ENCODE measurements at places on chromosomes 6 and 20.
A peak's percentile ranks its signal among the peaks of the same experiment; 100 is the strongest.

GRCh38 chr6:72974276-72974675 lies 251.0 kb downstream of the KHDC1L start:
- DNase-seq, result no peak

GRCh38 chr6:17938901-17939300 lies 48.5 kb downstream of the KIF13A start:
- DNase-seq, result no peak

DNA sequence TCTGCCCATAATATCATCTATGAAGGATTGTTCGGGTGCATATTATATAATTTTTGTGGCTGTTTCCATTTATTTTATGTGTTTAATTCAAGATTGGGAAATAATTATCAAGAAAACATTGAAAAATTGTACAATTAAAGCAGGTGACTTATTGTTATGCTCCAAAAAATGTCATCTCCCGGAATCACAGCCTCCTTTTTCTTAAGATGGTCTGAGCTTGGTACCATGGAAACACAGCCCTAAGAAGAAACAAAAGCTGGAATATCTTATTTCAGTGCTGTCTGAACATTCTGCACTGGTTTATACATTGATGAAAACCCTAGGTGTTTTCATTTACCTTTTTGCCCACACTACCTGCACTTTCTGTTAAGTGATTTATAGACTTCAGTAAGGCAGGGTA lies 367.2 kb downstream of the ARHGAP18 start:
- DNase-seq, result no peak

DNA sequence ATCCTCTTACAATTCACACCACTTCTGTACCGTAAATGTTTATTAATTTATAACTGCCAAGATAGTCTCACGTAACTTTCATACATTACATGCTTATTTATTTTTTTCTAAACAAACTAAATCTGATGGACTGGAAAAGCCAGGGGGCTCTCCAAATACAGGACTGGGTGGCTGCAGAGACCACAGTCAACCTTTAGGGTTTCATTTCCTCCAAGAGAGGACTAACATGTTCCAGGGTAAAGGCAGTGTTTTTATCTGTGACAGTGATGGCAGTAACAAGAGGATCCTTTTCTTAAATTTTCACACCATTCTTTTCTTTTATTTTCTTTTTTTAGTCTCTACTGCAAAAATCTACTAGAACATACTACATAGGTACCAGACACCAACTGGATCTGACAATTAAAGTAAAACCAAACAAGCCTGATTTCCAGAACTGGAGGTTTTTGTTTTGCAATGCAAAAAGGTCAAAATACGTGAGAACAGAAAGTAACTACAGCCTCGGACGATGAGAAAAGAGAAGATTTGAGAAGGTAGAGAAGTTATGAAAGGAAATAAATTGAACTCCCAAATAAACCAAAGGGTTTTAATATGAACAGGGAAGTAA lies 1.2 kb downstream of the LMBRD1 start:
- DNase-seq, result no peak

- no peak for DNase-seq
Measured at GRCh38 chr20:50467718-50468356, 42.3 kb upstream of the PTPN1 start.

GRCh38 chr20:38805958-38806854 lies 709 bp downstream of the PPP1R16B start:
- DNase-seq, result peak; percentile 26

DNA sequence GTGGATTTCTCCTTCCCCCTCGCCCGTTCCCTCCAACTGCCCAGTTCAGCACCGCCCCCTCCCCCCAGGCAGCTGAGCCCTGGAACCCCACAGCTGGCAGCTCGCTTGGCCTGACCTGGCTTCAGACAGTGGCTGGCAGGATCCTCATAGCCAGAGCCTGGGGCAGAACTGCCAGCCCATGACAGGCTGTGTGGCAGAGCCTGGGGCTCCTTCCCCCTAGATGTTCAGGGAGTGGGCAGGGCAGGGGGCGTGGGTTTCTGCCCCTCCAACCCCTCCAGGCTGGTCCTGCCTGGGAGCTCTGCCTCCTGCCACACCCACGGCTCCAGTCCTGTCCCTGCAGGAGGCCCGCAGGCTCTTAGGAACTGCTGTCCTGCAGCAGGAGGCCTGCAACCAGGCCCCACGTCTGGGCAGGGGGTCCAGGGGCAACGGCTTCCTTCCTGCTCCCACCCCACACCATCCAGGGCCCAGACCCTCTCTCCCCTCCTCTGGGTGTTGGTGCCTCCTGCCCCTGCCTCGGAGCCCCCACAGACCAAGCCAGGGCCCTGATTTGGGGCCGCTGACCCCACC lies 9.6 kb upstream of the KCNQ2 start:
- no peak for DNase-seq
